H54 (cell line): ENCODE measurements at places on chromosomes 3 and 15.

DNA sequence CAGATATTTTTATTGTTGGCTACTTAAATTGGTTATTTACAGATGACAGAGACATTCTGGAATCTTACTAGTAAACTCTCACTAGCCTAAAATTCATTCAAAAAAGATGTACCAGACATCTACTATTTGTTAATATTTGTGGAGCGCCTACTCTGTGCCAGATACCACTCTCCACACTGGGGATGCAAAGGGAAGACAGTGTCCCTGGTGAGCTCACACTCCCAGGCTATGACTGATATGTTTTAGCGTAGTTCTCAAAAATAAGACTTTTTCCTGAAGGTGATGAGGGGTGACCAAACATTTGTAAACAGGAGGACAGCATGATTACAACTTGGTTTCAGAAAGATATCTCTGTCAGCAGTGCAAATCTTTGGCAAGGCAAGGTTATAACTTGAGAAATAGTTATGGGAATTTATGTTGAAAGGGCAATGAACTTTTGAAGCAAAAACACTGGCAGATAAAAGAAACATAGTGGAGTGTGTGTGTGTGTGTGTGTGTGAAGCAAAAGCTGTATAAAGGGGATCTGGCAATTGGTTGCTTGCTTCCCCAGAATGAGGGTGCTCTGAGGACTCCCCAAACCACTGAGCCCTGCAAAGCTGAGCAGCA lies 51.2 kb downstream of the HACD2 start:
- DNase-seq, result no peak

DNA sequence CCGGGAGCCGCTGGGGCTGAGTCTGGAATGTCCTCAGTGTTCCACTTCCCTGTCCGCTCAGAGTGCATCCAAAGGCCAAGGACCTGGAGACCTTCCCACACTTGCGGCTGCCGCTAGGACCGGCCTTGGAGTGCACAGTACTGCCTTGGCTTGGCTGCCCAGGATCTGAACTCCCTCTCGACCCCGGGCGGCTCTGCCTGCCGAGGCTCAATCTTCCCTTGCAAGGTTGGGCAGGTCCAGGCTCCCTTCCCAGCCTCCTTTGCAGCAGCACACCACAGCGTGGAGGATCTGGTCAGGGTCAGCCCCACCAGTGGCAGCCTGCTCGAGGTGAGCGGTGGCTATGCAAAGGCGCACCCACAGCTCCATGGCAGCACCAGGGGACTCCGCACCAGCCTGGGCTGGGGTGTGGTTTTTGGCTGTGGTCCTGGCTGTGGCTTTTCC lies 69.2 kb downstream of the PLXNA1 start:
- DNase-seq, result no peak

GRCh38 chr15:81887912-81888311 lies 157.9 kb downstream of the MEX3B start:
- no peak for DNase-seq

GRCh38 chr15:83278191-83278590 lies 6.3 kb downstream of the BNC1 start:
- DNase-seq, result no peak

DNA sequence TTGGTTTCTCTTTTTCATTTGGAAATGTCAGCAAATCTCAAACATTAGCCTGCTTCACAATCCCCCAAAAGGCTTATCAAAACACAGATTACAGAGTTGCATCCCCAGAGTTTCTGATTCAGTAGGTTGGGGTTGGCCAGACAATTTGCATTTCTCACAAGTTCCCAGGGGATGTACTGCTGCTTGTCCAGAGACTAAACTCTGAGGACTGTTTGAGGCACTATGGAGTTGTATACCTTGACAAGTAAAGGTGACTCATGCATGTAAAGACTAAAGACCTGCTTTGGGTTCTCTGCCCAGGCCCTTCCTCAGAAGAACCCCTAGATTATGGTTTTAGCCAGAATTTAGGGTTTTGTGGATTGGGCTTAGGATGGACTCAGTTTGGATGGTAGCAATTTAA lies 151.1 kb upstream of the ARHGEF26 start:
- DNase-seq, result no peak

- DNase-seq, result no peak
These were observed 17.9 kb downstream of the TERC start for GRCh38 chr3:169746924-169747323.

GRCh38 chr15:36358094-36358493 lies 221.3 kb upstream of the CDIN1 start:
- DNase-seq, result no peak
